Esophagus squamous epithelium (tissue), 5 donors: ENCODE measurements at places on chromosomes 3 and 15.

- DNase-seq = no peak
Observed at GRCh38 chr3:81910244-81910852, 148.9 kb upstream of the GBE1 start.

DNA sequence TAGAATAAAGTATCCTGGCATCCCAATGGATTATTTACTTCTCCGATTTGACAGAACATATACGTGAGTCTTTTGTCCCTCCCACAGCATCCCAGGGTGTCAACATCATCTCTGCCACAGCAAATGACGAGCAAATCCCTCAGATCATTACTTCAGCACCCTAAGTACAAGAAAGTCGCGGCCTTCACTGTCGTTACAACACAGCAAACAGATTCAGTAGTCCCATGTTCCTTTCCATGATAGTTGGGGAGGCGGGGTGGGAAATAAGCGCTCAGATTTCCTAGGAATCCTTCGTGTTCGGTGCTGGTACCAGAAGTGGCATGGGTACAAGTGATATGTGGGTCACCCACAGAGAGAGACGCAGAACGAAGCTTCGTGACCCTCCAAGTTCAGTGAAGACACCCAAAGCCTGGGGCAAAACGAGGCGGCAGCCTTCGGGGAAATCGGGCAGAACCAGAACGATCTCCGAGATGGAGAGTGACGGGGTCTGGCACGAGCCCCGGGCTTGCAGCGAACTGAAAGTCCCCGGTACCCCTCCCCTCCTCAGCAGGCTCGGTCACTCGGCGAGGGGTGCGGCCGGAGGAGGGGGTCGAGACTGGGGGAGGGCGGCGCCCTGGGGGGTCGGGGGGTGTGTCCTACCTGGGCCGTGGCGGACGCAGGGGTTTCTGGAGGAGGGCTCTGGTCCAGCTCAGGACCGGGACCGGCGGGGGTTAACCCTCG, 619 bp downstream of the TTBK2 start:
- no peak for DNase-seq

GRCh38 chr3:54853573-54854404, 74.1 kb downstream of the LRTM1 start:
- no peak for DNase-seq

DNA sequence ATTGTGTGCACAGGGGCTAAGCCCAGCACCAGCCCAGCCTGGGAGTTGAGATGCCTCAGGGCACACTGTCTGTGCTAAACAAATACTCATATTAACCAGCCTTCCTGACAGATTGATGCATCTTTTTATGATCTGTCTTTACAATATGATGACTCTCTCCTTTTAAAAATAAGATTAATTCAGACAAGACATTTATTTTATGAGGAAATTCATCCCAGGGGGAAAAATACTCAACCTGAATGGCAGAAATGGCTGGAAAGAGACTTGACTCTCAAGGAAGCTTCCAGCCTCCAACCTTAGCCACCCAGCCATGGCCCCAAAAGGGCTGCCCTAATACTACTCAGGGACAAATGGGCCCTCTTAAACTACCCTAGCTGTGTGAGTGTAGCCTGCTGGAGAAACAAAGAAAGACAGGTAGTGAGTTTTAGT, 46.9 kb downstream of the NOX5 start:
- DNase-seq = no peak

- DNase-seq = no peak
Observed at GRCh38 chr3:54164192-54164975, 42.0 kb downstream of the CACNA2D3 start.

- DNase-seq = no peak
Observed at GRCh38 chr3:178436773-178437172, 99.5 kb upstream of the KCNMB2 start.

DNA sequence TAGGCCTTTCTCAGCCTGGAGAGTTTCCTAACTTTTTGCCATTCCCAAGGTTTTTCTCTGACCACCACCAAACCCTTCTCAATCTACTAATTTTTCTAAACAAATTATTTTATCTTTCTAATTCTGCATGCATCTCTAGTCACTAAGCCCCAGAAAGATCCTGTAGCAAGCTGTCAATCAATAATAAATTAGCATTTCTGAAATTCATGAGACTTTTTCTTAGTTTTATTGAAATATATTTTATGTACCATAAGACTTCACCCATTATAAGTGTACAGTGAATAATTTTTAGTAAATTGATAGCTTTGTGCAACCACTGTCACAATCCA, 22.4 kb upstream of the AP4E1 start:
- no peak for DNase-seq

GRCh38 chr15:73403171-73403570, 34.4 kb upstream of the HCN4 start:
- DNase-seq = no peak

- DNase-seq = peak; percentile 20
Observed at GRCh38 chr15:52228921-52229320, 37.7 kb upstream of the GNB5 start.

DNA sequence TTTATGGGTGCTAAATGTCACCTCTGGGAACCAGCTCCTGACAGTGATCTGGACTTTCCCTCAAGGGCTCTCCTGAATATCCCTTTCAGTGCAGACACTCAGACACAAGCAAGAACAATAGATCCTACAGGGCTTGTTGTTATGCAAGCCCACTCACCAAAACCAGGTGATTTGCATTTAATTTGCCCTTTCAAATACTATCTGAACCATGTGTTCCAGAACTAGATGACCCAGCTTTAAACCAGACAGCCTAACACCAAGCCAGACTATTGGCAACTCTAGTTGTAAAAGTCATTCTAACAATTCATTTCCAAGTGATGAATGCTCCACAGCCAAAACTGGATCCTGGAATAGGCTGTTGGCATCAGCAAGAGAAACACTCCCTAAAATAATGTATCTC, 5.6 kb upstream of the ATP8B4 start:
- DNase-seq = no peak

DNA sequence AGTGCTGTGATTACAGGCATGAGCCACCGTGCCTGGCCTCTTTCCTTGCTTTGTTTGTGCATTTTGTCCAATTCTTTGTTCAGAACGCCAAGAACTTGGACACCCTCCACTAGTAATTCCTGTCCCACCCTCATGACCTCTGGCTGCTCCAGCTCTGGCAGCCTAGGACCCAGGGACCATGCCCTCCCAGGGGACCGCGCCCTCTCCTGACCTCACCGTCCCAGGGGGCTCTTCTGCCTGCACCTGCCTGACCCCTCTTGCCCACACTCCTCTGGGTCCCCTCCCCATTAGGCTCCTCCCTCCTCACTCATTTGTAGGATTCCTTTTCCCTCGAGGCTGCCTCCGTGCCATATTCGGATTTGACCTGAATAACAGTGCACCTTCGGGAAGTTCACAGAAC, 41.1 kb downstream of the FSD2 start:
- no peak for DNase-seq

- no peak for DNase-seq
Observed at GRCh38 chr3:178455226-178455625, 81.0 kb upstream of the KCNMB2 start.

GRCh38 chr15:100802421-100803170, 77.0 kb upstream of the ALDH1A3 start:
- no peak for DNase-seq

DNA sequence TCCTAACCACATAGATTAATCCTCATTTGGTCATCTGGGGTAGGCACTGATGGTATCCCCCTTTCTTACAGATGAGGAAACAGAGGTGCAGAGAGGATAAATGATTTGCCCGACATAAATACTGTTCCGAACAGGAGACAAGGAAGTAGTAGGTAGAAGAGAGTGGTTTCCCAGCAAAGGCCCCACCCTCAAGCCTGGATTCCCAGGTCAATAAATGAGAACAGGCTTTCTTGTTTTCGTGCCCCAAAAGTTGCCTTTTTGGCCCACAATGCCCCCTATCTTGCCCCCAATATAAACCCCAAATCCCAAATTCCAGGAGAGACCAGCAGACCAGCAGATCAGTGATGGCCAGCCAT, 125.5 kb upstream of the PRR20G start:
- DNase-seq = no peak

GRCh38 chr3:49716169-49716568, 3.3 kb downstream of the AMIGO3 start:
- no peak for DNase-seq

DNA sequence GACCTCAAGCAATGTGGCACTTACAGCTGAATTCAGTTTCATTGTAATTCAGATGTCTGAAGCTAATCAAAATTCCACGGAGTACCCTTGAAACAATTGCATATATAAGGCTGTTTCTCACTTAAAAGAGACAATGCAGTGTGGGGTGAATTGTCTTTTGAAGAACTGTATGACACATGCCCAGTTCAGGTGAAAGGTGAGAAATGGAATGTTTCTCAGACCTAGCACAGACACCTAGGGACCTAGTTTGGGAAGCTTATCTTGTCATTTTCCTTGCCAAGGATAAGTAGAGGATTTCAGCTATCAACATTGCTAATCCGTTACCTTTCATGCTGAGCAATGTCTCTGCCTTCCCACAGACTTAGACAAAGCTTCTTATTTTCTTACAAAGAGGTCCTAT, 36.3 kb downstream of the MBNL1 start:
- no peak for DNase-seq

- no peak for DNase-seq
Observed at GRCh38 chr3:185988816-185989175, 51.0 kb upstream of the TRA2B start.

DNA sequence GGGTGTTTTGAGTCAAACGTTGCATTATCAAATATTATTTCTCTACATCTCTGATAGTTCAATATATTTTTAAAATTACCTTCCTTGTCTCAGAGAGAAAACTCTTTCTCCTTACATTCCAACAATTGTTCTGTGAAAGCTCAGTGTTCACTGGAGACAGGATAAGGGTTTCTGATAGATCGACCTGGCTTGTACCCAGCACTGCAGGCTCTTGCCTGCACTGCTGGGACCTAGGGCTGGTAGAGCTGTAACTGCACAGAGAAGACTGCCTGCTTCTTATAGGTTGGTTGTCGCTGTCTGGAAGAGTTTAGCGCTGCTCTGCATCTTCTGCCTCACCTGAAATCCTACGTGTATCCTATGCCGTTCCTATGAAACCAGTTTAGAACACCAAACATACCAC, 249.9 kb upstream of the LRTM1 start:
- no peak for DNase-seq

GRCh38 chr3:29324180-29324651, 43.3 kb downstream of the RBMS3 start:
- no peak for DNase-seq

GRCh38 chr15:80106051-80106450, 46.6 kb downstream of the ZFAND6 start:
- DNase-seq = no peak

DNA sequence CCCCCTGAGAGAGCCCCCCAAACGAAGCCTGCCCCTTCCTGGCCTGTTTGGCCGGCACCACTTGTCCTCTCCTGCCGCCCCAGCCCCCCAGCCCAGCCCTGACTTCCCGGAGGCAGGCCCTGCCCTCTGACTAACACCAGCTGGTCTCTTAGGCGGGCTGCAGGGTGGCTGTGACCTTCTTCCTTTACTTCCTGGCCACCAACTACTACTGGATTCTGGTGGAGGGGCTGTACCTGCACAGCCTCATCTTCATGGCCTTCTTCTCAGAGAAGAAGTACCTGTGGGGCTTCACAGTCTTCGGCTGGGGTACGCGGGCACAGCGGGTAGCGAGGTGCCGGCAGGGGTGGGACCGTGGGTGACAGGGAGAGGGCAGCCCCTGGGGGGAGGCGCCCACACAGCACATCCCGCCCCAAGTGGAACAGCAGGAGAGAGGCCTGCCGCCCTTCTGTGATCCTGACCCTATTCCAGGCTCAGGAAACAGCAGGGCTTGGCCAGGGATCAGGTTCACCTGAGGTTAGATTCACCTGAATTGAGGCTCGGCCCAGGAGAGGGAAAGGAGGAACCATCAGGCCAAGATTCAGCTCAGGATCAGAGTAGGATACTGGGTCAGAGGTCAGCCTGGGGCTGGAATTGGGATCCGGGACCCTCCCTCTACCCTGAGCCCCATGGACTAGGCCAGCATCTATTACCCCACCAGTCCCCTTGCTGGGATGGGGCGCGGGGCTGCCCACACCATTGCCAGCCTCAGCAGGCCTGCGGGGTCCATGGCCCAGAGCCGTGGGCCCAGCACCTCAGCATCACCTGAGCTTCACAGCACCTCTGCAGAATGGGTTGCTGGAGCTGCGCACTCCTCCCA, 21.9 kb downstream of the PTH1R start:
- DNase-seq = no peak

GRCh38 chr3:8882642-8883041, 80.6 kb downstream of the RAD18 start:
- DNase-seq = no peak

DNA sequence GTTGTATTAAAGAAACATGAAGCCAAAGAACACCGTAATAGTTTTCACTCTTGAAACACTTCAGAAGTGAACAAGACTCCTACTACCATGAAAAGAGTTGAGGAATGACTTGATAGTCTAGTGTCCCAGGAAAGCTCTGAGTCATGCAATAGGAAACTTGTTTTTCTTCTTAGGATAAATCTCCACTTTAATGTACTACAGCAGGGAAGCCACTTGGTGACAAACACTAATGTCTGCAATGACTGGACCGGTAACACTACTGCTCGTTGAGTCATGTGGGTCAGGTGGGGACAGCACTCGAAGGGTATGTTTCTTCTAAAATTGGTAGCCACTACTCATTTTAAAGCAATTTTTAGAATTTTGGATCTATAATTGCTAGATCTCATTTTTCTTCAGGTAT, 291.7 kb upstream of the CNTN3 start:
- DNase-seq = no peak

DNA sequence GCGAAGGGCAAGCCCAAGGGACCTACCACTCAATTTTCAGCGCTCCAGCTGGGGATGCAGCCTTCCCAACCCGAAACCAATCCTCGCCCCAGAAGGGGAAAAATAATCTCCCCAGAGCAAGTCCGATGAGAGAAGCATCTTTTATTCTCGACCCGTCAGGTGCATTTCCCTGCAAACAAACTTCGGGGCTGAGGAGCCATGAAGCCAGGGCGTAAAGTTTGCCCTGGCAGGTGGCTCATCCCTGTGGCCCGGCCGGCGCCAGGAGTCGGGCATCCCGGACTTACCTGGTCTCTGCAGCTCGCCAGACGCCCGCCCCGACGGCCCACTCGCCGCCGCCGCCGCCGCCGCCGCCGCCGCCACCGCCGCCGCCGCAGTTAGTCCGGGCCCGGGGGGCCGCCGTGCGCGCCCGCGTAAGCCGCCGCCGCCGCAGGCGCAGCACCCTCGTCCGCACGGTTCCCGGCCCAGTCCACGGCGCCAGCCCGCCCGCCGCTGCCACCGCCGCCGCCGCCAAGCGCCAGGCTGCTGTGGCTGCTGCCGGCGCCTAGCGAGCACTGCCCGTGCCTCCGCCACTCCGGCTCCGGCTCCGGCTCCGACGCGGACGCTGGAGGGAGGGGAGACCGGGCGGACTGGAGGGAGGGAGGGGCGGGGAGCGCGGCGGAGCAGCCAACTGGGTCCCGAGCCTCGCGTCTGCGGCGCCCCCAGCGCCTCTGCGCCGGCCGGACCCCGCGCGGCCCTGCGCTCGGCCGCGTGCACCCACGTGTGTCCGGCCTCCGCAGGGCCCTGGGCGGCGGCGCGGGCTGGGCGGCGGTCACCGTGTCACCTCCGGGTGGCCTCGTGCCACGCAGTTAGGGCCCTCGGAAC, at the start of gene CNTN3:
Gene CNTN3, minus strand, starts transcription at position 553 of the 861 bp plus-strand sequence. CDS start 93,547 bp downstream, outside the sequence.
- DNase-seq = no peak

GRCh38 chr15:95085056-95085455, 853.7 kb downstream of the MCTP2 start:
- DNase-seq = no peak

GRCh38 chr15:92636908-92637481, 18.6 kb downstream of the FAM174B start:
- DNase-seq = no peak

- DNase-seq = no peak
Observed at GRCh38 chr15:50280271-50280670, 14.7 kb upstream of the HDC start.
